ENCODE measurements at places on chromosomes 16 and 17.

- DNase-seq, result no peak
Observed at GRCh38 chr17:48392857-48393256, 37.2 kb downstream of the SKAP1 start.

- DNase-seq, result no peak
Observed at GRCh38 chr17:4582691-4583090, 1.6 kb upstream of the SMTNL2 start.

- DNase-seq, result no peak
Observed at GRCh38 chr16:50616883-50617645, 64.0 kb downstream of the SNX20 start.

DNA sequence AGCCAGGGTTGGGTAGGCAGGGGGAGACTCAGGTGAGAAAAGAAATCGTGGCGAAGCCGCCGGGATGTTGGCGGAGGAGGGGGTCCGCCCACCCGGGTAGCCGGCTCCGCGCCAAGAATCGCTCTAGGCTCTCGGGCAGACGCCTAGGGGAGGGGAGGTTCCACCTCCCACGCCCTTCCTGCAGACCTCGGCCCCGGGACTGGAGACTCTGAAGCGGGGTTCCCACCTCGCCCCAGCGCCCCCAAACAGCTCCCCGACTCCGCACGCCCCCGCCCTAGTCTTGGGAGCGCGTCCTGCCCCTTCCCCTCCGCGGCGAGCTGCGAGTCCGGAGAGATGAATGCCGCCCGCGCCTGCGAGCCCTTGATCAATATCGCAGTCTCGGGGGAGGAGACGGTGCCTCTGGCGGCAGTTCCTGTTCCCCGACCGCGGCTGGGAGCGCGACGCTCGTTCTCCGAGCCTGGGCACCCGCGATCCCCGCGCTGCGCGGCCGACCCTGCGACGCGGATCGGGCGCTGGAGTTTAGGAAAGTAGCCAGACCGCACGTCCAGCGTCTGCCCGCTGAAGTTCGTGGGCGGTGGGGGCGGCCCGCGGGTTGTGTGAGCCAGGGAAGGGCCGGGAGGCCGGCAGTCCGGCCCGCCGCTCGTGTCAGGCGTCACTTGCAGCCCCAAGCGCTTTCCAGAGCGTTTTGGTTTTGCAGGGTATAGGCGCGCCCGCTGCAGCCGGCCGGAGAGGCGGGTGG, 790 bp downstream of the CRHR1 start:
- DNase-seq, result no peak

DNA sequence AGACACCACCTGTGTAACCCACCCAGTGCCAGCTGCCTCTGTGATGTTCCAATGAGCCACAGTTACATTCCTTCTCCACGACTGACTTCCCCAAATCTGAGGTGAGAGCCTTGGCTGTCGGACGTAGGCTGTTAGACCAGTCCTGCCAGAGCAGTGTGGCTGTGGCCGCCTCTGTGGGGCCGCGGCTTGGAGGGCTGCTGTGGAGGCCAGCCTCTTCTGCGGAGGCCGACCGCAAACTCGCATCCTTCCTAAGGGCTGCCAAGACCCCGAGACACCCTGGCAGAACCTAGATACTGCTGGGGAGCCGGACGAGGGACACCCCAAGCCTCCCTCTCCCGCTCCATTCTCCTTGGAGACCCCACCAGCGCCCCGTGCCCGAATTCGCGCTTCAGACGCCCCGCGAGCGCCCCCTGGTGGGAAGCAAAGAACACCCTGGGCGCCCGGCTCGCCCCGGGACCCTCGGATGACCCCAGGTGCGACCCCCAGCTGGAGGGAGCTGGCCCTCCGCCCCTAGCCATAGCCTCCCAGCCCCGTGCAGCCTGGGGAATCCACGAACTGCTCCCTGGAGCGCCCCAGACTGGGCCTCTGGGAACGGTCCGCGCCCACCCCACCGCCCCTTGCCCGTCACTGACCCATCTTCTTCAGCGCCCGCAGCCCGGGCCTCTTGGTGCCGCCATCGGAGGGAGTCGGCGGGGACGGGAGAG, 547 bp downstream of the PLCD3 start:
- peak; percentile 34 for DNase-seq

- DNase-seq, result peak; percentile 62
Observed at GRCh38 chr16:84851192-84852127, 31.7 kb downstream of the CRISPLD2 start.

DNA sequence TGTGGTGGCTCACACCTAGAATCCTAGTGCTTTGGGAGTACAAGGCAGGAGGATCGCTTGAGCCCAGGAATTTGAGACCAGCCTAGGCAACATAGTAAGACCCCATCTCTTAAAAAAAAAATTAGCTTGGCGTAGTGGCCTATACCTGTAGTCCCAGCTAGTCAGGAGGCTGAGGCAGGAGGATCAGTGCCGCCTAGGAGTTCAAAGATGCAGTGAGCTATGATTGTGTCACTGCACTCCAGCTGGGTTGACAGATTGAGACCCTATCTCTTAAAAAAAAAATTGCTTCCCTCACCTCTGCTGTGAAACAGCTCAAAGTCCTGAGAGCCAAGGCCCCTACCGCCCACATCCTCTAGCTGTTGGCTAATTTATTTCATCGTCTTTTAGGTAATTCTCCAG, 10.2 kb downstream of the NDE1 start:
- no peak for DNase-seq

- no peak for DNase-seq
Observed at GRCh38 chr16:1794908-1795666, 1.6 kb upstream of the IGFALS start.

- DNase-seq, result no peak
Observed at GRCh38 chr16:19104607-19105006, 9.2 kb upstream of the ITPRIPL2 start.

GRCh38 chr16:31376705-31377104, 16.4 kb upstream of the ITGAD start:
- no peak for DNase-seq

GRCh38 chr17:14923981-14924380, 341.1 kb downstream of the PMP22 start:
- DNase-seq, result no peak

DNA sequence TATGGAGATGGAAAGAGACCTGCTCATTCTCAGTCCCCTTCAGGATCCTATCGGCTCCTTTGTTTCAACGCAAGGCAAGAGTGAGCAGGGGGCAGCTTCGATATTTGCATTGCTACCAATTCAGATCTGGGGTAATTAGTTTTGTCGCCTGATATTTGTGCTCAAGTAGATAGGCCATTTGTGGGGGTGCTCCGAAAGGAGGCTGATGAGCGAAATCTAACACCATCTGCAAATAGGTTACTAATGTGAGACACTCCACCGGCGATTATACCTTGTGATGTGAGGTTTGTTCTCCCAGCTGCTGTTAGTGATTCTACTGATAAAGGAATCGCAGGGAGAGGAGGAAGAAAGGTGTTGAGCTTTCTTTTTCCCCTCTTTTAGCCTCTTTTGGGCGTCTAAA, 31.5 kb downstream of the WSCD1 start:
- DNase-seq, result no peak

- no peak for DNase-seq
Observed at GRCh38 chr17:28900986-28901726, 1.7 kb downstream of the DHRS13 start.

DNA sequence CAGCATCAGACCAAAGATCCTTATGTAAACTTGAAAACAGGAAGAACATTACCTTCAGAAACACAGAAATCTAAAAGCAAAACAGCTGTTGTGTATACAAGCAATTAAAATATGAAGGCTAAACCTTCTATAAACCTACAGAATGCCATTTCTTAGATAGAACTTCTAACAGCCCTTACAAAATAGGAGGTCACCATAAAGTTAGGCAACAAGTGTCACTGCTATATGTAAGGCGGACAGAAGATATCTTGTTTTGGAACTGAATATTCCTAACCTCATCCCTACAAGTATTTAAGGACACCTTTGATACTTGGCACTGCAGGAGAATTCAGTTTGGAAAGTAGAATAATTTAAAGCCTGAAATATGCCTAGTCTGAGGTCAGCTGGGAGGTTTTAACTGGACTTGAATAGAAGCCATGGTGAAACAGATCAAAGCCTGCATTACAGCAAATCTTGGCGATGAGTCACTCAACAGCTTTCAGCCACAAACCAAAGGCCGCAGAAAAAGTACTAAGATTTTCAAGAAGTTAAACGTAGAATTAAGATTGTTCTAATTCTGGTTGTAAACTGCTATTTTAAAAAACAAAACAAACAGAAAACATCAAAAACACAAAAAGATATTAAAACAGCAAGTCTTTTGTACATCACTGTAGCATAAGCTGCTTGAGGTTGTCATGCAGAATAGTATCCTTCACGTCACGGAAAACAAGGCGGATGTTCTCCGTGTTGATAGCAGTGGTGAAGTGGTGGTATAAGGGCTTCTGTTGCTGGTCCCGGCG, 42.7 kb downstream of the GNA13 start:
- no peak for DNase-seq

DNA sequence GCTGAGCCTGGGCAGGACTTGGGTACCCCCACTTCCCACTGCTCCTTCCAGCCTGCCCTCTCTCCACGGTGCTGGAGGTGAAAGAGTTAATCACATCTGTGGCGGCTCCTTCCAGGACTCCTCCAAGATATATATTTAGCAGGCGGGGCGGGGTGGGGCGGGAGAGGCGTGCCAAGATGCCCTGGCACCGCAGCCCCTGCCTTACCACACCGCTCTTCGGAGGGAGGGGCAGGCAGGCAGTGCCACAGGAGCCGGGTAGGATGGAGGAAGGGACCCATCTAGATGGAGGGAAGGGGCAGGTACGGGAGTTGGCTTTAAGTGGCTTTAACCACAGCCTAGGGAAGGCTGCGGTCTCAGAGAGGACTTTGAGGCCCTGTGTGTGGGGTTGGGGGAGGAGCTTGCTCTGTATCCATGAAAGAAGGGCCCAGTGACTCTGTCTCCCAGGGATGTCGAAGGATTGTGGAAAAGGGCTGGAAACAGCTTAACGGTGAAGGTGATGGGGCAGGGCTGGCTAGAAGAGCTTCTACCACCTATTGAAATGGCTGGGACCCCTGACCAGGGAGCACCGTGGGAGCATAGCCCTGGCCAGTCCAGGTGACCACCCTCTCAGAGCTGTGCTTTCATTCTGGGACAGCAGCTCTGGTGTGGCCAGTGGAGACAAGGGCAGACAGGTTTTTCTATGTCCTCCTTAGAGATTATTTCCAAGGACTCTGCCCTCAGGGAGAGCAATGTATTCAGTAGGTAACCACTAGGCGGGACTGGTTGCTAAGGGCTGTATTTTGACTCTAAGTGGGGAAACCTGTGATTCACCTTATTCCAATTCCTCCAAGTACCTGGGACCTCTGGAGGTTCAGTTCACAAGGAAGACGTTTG, 13.0 kb downstream of the GPR142 start:
- DNase-seq, result no peak

DNA sequence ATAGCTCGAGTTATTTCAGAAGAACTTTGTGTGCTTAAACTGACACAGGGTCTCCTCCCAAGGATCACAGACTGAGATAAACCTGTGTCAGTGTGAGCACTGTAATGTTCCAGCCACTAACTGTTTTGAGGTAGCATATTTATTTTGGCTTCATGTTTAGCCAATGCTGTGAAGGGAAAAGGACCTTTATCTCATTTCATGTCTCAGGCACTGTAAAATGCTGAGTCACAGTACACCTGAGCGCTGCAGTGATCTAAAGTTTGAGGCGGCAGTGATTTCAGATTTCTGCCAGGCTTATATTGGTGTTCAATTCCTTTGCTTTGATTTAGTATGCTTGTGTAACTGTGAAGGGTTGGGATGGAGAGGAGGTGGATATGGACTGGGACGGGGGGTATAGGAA, 3.1 kb upstream of the DNAJA2 start:
- DNase-seq, result no peak

- no peak for DNase-seq
Observed at GRCh38 chr16:57739756-57740422, 4.3 kb downstream of the KATNB1 start.

GRCh38 chr17:82056729-82057621, 5.3 kb downstream of the GPS1 start:
- DNase-seq, result no peak

DNA sequence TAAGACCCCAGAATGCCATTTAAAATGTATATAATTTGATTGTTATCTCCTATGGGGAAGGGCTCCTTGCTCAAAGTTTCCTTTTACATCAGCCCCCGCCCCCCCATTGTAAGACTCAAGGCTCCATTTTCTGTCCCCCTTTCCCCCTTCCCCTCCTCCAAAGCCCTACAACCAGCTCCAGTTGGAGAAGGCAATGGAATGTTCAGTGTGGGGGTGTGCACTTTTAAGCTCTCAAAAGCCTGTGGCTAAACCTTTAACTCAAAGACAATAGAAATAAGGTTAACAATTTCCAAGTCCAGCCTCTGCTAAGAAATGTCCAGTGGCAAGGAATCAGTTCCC, 114.7 kb downstream of the NOG start:
- no peak for DNase-seq

- peak; percentile 73 for DNase-seq
Observed at GRCh38 chr17:41666708-41667279, 21.9 kb upstream of the EIF1 start.

DNA sequence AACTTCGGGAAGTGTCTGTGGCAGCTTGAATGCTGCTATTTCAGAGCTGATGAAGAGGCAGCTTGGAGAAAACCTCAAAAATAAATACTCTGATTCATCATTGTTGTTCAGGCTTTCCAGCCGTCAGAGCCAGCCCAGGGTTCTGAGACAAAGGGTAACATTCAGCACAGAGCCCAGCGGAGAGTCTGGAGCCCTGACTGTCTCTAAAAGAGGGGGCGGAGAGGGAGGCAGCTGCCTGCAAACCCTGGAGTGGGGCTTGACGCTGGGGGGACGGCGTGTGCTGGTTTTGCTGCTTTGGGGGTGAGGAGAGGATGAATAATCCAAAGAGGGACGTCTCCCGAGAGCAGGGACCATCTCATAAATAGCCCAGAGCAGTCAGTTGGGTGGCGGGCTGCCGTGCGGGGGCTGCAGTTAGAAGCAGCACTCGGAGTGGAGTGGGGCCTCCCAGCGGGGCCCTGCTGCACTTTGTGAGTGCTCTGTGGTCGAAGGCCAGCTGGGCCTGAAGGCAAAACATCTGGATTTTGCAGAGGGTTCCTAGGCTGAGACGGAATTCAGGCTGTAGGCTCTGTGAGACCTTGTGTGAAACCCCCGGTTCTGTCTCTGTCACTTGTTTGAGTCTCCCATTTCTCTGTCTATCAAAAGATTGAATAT, 237.8 kb downstream of the PRKCA start:
- DNase-seq, result no peak

- no peak for DNase-seq
Observed at GRCh38 chr16:82598771-82599170, 28.0 kb upstream of the CDH13 start.

Measured in NCI-H1092 (cell line).